ENCODE measurements at places on chromosomes 2 and 18.

GRCh38 chr2:144598906-144599305 lies 79.0 kb upstream of the ZEB2 start:
- no peak for DNase-seq

- no peak for DNase-seq
Observed at GRCh38 chr2:116674188-116674587, 1140.3 kb upstream of the DDX18 start.

GRCh38 chr18:79975043-79975442 lies 10.6 kb downstream of the HSBP1L1 start:
- DNase-seq: no peak

- no peak for DNase-seq
Observed at GRCh38 chr18:48084858-48085257, 154.4 kb upstream of the SMAD2 start.

DNA sequence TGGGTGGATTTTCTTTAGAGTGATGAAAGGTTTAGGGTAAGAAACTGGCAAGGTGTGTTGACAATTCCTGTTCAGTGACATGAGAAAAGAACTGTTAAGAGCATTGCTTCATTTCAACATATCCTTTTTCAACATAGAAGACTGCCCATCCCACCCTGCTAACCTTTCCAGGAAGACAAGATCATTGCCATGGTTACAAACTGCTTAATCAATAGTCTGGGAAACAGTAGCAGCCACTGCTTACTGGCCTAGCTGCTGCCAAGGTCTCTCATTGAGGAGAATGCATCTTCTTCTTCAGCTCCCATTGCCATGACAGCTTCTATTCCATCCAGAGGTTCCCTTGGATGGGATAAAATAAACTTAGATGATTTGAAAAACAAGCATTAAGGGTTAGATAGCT lies 212.1 kb downstream of the LRRTM1 start:
- DNase-seq: no peak

DNA sequence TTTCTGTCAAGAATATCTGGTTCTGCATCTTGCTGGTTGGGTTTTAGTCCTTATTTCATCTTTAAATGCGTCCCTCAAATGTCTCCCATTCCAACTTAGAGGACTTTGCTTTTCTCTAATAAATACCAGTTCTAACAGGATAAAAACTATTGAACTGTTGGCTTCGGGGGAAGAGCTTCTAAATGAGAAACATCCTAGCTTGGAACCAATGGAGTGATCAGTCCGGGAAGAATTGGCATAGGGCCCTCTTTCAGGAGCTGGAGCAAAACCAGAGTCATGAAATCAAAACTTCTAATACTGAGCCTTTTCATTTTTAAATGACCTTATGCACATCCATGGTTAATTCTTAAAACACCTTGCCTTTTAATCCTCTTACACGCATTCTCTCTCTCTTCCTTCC lies 401.6 kb upstream of the SMIM21 start:
- no peak for DNase-seq

GRCh38 chr2:24382363-24383073 lies 22.2 kb upstream of the ITSN2 start:
- DNase-seq: peak; percentile 64

- no peak for DNase-seq
Observed at GRCh38 chr2:11955314-11955713, 208.9 kb downstream of the LPIN1 start.

DNA sequence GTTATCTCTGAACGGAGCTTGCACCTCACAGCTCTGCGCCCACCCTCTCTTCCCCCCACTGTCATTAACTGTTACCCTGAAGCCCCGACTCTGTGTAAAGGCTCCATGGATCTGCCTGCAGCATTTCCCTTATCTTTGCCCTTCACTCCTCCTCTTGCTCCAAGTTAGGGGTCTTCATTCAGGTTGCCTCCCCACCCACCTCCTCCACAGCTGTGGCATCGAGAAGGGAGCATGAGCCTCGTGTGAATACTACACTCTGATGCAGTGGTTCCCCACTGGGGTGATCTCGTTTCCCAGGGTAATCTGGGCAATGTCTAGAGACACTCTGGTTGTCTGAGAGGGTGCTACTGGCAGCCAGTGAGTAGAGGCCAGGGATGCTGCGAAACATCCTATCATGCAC lies 51.4 kb downstream of the REEP1 start:
- DNase-seq: no peak

GRCh38 chr2:2188344-2188920 lies 142.6 kb downstream of the MYT1L start:
- DNase-seq: no peak

DNA sequence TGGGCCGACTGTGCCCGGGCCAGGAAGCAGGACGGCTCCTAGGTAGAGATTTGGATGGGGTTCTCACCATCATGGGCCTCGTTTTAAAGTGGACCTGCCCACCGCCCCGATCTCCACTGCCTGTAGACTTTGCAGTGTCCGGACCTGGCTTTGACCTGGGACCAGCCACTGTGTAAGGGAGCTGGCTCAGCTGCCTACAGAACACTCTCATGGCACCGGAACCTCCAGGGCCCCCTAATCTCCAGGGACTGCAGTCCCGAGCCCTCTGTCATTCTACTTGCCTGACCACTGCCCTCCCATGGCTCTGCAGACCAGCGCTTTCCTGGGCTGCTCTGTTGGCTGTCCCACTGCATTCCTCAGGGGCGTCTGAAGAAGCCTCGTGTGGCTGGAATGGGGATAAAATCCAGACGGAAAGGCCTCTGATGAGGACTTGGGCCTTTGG lies 120.8 kb downstream of the GLI2 start:
- DNase-seq: peak; percentile 18

DNA sequence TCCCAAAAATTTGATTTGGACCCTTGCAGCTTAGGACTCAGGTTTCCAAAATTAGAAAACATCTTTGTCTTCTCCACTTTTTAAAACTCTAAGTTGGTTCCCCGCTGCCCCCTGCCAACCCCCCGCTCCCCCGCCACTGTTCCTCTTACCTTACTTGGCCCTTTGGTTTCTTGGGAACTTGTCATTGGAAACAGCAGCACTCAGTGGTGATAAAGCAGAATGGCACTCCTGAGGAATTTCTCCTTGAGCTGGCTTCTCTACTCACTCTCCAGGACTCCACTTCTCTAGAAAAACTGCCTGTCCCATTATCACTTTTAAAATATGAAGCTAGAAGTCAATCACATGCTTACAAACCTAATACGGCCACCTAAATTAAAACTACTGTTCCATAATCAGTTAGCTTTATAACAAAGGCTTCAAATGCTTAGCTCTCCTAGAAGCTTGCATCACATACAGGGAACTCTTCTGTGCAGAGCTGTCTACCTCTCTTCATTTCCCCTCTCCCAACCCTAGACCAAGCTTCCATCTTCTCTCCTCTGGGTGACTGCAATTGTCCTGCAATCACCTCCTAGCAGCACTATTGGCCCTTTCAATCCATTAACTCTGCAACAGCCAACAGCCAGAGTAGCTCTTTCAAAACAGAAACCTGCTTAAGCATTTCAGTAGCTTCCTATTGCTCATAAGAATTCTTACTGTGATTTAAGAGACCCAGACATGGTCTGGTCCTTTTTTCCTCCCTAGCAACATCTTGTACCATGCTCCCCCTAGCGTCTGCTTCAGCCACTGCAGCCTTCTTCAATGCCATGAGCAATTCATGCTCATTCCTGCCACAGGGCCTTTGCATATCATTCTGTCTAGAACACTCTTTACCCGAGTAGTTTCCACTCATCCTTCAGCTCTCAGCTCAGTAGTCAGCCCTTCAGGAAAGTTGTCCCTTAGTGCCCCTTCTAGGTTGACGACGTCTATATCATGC lies 15.2 kb upstream of the PLEKHM3 start:
- DNase-seq: peak; percentile 33
